ENCODE measurements at places on chromosomes 1 and 21.

GRCh38 chr1:117093091-117093534, 28.4 kb downstream of the TRIM45 start:
- no peak for DNase-seq

DNA sequence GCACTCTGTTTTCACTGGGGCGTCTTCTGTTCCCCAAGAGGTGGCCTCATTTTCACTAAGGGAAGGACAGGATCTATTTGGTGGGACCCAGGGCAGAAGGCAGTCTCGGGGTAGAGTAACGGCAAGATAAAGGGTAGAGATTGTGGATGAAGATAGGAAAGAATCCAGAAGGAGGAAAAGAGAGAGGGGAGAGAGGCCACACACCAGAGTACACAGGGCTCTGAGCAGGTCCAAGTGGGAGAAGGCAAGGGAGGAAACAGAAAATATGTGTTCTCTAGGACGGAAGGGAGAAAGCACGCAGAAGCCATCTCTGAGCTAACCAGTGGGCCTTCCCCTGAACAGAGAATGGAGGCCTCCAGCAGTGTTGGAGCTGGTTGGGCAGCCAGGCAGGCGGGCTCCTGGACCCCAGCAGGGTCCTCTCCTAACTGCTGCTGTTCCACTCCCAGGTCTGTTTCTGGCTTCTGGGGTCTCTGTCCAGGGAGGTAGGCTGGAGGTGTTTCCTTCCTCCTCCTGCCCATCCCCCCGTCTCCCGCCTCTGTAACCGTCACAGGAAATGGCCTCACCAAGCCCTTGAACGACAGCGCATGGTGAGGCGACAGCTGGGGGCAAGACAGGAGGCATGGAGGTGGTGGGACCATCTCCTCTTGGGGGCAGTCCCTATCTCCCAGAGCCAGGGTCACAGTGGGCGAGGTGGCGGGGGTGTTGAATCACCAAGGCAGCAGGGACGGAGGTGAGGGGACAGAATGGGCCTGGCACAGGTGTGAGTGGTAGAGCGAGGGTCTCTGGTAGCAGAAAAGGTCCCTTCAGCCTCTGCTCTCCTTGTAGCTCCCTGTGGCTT, 649 bp downstream of the PTPN7 start:
- peak; percentile 29 for DNase-seq

DNA sequence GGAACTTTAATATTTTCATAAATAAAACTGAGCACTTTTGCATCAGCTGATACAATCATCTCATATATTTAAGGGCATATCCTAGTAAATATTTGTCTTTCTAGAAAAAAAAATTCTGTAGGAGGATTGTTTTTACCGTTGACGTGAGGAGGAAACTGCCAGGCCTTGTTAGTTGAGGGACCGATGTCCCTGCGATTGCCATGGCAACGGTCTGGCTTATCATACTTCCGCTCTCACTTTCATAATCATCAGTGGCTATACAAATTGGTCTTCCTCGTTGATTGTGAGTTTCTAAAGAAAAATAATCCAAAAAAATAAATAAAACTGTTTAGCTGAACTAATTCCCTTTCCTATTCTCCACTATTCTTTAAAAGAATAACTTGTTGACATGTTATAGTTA, 69.3 kb upstream of the ANGPTL3 start:
- no peak for DNase-seq

DNA sequence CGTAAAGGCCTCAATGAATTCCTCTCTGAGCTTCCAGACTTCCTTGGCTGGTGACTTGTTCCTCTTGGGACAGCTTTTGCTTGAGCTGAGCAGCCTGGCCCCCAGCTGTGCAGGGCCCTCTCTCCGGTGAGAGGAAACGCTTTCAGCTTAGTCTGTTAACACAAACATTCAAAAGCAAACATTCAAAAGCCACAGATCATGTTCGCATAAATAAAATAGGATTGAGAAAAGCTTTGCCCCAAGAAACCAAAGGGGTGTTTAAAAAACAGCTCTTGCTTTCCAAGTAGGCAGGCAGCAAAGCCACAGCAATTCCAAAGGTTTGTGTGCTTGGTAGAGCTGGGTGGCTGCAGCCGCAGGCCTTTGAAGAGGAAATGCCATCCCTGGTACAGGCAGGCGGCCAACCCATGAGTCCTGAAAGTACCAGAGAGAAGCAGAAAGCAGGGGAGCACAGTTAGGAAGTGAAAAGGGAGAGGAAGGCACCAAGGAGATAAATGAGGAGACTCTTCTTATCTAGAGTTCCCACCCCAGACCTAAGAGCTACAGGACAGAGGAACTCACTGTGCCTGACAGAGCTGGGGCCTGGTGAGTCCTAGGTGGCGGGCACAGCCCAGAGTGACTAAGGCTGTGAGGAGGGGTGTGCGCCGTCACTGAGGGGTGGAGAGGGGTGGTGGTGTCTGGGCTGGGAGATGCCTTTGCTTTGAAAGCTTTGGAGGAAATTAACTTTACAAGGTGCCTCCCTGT, 48.4 kb downstream of the CCN1 start:
- DNase-seq, result no peak

DNA sequence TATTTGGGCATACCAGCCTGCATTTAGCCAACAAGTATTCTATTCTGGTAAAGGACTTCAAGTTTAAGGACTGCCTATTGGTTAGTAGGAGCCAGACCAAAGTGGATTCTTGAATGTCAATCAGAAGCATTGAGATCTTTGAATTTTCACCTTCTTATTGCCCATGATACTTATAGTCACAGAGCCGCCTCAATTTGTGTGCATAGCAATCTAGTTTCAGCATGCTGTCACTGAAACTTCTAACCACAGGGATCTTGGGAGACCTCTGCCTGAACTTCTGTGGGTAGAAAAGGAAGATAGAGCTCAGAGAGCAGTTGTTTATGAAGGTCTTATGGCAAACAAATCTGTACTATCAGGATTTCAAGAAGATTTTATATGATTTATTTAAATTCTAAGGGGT, 501.4 kb upstream of the USP24 start:
- DNase-seq, result no peak

- no peak for DNase-seq
Measured at GRCh38 chr1:237998581-237998980, 107.9 kb upstream of the ZP4 start.

DNA sequence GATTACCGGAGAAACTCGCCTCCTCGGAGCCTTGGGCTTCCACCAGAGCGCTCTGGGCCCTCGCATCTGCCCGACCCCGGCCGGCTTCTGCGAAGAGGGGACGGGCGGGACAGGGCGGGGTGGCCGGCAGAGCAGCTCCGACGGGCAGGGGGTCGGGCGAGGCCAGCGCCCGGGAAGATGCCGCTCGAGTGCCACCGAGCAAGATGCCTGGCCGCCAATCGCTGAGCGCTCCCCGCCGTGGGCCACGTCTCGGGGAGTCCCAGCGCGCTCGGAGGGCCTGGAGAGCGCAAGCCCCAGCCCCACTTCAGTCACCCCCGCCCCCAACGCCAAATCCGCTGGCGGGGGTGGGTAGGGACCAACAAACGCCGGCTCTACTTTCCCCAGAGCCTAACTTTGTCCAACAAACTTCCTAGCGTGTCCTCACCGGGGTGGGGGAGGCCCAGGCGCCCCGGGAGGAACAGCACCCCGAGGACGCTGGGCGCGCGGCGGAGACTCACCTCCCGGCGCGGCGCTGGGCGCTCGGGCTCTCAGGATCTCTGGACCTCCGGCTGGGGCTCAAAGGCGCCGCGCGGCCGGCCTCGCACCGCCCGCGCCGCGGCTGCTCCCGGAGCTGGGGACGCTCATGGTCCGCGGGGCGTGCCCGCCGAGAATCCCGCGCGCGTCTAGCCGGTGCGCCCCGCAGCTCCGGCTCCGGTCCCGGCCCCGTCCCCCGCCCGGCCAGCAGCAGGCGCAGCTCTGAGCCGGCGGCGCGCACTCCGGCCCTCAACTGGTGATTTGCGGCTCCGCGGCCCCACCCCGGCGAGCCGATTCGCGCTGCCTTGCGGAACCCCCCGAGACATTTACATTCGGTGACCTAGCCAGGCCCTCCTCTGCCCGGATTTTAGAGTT, at the start of gene BCAR3:
Gene BCAR3, minus strand, starts transcription at position 737 of the 888 bp plus-strand sequence. CDS start 6,907 bp downstream, outside the sequence.
- no peak for DNase-seq

- no peak for DNase-seq
Measured at GRCh38 chr1:205616563-205617293, 15.1 kb downstream of the ELK4 start.

- no peak for DNase-seq
Measured at GRCh38 chr1:21344750-21345443, 54.6 kb upstream of the ECE1 start.

GRCh38 chr1:67635055-67635809, 49.8 kb upstream of the GADD45A start:
- DNase-seq, result no peak

DNA sequence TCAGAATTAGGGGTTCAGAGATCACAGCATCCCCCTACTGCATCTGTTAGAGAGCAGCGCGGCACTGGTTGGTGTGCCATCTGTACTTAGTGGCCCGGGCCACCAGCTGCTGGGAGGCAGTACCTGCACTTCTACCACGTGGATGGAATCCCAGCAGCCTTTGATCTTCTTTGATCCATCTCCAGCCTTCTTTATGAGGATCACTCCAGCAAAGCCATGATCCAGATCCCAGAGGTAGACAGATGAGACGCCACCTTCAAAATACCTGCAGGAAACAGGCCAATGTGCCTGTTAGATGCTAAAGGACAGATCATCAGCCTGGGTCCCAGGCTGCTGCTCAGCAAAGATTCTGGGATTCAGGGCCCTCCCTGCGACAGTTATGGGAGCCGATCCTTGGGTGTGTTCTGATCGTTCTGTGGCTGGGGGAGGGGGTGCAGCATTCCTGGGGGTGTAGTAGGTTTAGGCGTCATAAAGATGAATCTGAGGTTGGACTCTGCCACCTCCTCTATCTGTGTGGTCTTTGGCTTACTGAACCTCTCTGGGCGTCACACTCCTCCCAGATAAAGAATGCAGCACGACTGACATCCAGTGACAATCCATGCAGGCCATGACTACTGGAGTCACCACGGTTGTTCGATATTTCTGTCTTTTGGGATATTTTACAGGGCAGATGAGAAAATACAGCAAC, 45.3 kb downstream of the SLC66A1 start:
- DNase-seq, result no peak

DNA sequence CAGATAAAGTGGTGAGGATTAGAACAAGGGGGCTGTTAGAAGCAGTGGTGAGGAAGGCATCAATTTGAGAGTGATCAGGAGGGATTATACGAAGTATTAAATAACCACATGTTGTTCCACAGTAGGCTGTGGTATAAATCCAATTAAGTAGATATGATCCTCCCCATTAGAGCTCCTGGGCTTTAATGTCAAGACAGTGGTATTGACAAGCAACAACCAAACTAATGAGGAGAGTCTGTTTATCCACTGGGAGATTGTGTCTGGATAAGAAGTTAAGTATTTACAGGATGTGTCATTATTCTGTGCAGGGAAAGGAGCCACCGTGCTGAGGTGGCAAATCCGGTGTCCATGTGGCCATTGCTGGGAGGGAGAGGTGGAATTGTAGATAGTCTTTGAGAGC, 5.8 kb downstream of the ACTN2 start:
- DNase-seq, result no peak

- no peak for DNase-seq
Measured at GRCh38 chr1:185555743-185556142, 178.4 kb upstream of the HMCN1 start.

GRCh38 chr1:36523230-36523495, 40.5 kb upstream of the CSF3R start:
- no peak for DNase-seq

DNA sequence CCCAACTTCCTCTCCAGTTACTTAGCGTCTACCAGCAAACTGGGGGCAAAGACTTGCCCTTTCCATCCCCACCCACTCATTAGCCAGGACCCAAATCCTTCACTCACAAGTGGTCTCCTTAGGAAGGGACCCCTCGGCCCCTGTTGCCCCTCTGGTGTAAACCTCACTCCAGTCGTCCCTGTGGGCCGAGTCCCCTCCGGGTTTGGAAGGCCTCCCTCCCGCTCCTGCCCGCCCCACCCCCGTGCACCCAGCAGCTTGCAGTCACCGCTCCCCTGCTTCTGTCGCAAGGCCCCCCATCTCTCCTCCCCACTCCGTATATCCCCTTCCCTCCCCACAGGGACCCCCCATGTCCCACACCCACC, 1.2 kb downstream of the EFHD2 start:
- no peak for DNase-seq

DNA sequence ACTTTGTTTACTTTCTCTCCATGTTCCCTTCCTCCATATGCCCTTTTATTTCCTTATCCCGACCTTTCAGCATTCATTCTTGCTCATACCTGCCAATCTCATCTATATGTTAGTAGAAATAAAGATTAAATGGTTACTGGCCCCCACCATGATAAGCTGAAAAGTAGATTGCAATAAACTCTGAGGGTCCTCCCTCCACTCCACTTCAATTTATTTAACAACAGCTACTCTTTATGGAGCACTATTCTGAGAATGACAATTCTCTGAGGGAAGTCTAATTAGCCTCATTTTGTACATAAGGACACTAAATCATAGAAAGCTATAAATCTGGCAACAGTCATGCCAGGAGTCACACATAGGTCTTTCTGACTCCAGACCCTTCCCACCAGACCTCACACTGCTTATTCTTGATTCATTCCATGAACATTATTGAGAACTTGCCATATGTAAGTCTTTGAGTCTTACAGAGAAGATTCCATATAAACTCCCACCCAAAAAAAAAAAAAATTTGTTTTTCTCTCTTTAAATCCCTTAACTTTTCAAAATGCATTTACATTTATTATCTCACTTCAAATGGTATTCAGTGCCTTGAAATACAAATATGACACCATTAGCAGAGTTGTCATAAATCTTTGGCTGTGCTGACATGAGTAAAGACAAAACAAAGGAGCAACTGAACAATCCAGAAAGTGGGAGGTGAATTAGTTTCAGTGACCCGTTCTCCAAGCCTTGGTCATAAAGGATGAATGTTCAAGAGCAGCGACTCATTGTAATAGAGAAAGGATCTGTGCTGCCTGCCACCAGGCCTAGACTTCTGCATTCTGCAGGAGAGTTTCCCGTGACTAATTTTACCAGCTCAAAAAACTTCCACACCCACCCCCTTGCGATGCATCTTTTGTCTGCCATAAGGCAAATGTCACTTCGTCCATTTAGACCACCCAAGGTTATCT, 28.5 kb downstream of the PALMD start:
- DNase-seq, result no peak

- no peak for DNase-seq
Measured at GRCh38 chr1:97145321-97145956, 423.9 kb downstream of the PTBP2 start.

GRCh38 chr1:109225711-109226445, 12.2 kb downstream of the SARS1 start:
- DNase-seq, result no peak

DNA sequence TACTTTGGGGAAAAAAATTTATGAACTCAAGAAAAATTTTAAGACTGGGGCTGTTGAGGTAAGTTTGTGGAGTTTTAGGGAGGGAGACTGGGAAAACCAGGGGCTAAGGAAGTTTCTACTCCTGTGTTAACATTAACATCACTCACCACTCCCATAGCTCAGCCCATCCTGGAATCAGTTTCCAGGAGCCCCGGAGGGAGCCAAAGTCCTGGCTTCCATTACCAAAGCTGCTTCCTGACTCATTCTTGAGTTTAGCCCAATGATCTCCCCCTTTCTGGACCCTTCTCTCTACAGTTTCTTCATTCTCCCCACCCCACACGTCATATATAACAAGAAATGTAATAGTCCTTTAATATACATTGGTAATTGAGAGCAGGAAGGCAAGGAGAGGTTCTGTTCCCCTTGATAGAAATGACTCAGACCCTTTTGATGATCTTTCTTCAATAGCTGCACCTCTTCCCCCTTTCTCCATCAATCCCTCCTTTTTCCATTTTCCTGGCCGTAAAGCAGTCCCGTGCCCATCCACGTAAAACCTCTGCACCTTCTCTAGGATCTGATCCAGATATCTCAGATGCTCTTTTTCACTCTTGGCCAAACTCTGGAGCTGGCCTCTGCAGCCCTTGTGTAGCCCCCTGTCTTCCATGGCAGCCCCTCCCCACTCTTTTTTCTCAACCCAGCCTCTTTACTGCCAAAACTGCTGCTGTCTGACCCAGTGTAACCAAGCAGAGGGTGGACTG, 4.6 kb upstream of the PIAS3 start:
- DNase-seq, result no peak

Measured in activated CD4-positive, CD25-positive, alpha-beta regulatory T cell (primary cell).